Omental fat pad (tissue), 4 donors: ENCODE measurements at places on chromosomes 2 and 18. TPM values are rescaled to one million over a fixed set of nuclear protein-coding genes. Genes with fewer than 3 reads are reported as not detected.

CACNB4 gene
- 1.6 TPM for total RNA-seq

CCDC141 gene
- total RNA-seq: 18.9 TPM

SERPINB13 gene
- total RNA-seq: not detected

ZAP70 gene
- total RNA-seq: 9.6 TPM

KANSL3 gene
- total RNA-seq: 48.4 TPM

LAMA1 gene
- total RNA-seq: 3.5 TPM

MAPRE2 gene
- 25.9 TPM for total RNA-seq

NAT8 gene
- not detected for total RNA-seq

ANKRD29 gene
- 22.3 TPM for total RNA-seq

APCDD1 gene
- 119 TPM for total RNA-seq

ST6GAL2 gene
- total RNA-seq: 1.7 TPM

ALPG gene
- total RNA-seq: not detected

BMP10 gene
- total RNA-seq: not detected

KCNG3 gene
- 1.1 TPM for total RNA-seq

DQX1 gene
- total RNA-seq: not detected

LHCGR gene
- total RNA-seq: 1.2 TPM

BOLL gene
- not detected for total RNA-seq

RAD51AP2 gene
- total RNA-seq: not detected

CDKL4 gene
- not detected for total RNA-seq

ITGB6 gene
- total RNA-seq: not detected

C2orf66 gene
- total RNA-seq: 0.38 TPM
